Naive thymus-derived CD8-positive, alpha-beta T cell (primary cell): ENCODE measurements at places on chromosomes 2 and 18. TPM values are rescaled to one million over a fixed set of nuclear protein-coding genes. Genes with fewer than 3 reads are reported as not detected.

IL18R1 gene
- total RNA-seq, result 1.9 TPM

GALNT3 gene
- 3.2 TPM for total RNA-seq

DNA sequence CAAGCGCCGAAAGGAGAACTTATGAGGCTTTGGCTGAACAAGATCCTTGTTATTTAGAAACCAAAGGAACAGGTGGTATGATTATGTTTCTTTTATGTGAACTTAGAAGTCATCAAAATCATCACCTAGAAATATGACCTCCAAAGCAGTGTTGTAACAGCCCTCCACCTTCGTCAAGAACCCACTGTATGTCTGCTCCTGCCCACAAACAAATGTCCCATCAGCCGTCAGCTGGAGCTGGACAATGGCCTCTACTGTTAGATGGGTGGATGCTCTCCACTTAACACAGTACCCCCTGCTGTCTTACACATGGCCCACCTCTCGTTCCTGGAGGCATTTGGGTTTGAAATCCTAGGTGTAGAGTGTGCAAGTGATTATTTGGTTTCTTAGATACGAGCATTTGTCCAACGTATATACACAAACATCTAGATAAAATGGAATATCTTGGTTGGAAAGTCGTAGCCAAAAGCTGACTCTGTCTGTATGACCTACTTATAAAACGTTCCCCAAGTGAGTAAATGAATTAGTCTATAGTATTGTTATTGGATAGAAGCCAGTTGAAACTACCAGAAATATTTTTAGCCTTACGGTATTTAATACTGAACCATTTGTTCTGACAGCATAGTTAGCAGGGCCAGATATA, 113.0 kb downstream of the CRIM1 start:
- DNase-seq, result no peak

SNRPD1 gene
- 30.1 TPM for total RNA-seq

- no peak for DNase-seq
Observed at GRCh38 chr2:92074549-92074898, 2796.7 kb upstream of the TEKT4 start.

RPIA gene
- total RNA-seq, result 31.8 TPM

GRCh38 chr2:217219164-217219520, 359.3 kb upstream of the TNP1 start:
- no peak for DNase-seq

CFLAR gene
- 127 TPM for total RNA-seq

IL1R2 gene
- not detected for total RNA-seq

- DNase-seq, result no peak
Observed at GRCh38 chr2:235238537-235238936, 255.3 kb upstream of the AGAP1 start.

DNA sequence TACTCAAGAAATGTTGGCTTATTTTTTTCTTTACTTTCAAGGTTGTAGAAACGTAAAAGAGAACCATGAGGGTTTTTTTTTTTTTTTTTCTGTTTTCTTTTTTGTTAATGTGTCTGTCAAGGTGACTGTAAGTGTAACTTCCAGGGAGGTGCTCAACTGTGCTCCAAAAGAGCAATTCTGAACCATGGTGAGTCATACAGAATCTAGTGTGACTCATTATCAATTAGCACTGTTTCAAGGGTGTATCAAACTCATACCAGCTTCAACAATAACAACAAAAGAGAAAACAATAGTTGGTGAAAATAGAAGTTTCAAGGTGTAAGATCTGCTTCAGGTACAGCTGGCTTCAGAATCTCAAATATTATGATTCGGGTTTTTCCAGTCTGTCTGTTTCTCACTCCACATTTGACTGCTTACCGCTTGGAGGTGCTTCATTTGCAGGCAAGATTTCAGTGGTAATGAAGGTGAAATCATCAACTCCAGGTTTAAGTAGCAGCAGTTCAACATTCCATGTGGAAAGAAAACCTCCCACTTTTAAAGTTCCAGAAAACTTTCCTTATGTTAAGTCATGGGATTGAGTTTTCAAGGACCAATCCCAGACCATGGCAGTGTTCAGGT, 850.6 kb downstream of the CNTNAP5 start:
- no peak for DNase-seq

RAMP1 gene
- not detected for total RNA-seq

REG3A gene
- not detected for total RNA-seq

ZAP70 gene
- 503 TPM for total RNA-seq
